ENCODE measurements at places on chromosomes 16 and 17. TPM values are rescaled to one million over a fixed set of nuclear protein-coding genes. Genes with fewer than 3 reads are reported as not detected.

DNA sequence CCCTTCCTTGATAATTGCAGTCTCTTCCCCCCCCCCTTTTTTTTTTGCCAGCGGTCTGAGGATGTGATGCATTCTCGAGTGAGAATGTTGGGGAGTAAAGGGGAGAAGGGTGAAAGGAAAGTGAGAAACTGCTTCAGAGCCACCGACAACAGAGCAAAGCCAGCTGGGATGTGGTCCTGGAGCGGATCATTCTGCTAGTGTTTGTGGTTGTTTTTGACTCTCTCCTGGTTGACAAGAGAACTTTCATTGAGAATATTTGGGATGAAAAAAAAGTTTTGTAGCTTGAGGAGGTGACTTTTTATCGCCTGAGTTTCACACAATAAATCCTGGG, 1.3 kb downstream of the NF1 start:
- no peak for DNase-seq
- H3K4me1 ChIP-seq: no peaks in the 10 kb centered on the region
- no peaks in the 10 kb centered on the region for H3K27me3 ChIP-seq
- peak overlapping the region; percentile 54 for H3K4me3 ChIP-seq

GRCh38 chr16:64872101-64872500, 249.8 kb downstream of the CDH11 start:
- peaks cover 5% of the 10 kb centered on the region for H3K4me1 ChIP-seq
- no peak overlapping the region for H3K4me3 ChIP-seq
- no peaks in the 10 kb centered on the region for H3K27me3 ChIP-seq
- H3K27ac ChIP-seq: no peak overlapping the region

- peak; percentile 8 for DNase-seq
- no peak overlapping the region for H3K4me3 ChIP-seq
- H3K36me3 ChIP-seq: no peaks in the 10 kb centered on the region
- H3K4me1 ChIP-seq: peaks cover 5% of the 10 kb centered on the region
Measured at GRCh38 chr16:11405331-11406176, 60.3 kb downstream of the RMI2 start.

- DNase-seq: no peak
- H3K36me3 ChIP-seq: no peaks in the 10 kb centered on the region
- H3K4me3 ChIP-seq: peak overlapping the region; percentile 43
- no peaks in the 10 kb centered on the region for H3K27me3 ChIP-seq
- peaks cover 2% of the 10 kb centered on the region for H3K4me1 ChIP-seq
Measured at GRCh38 chr17:16406742-16407674, 8.4 kb upstream of the TRPV2 start.

The CHST4 gene
- total RNA-seq: under 0.01 TPM
